ENCODE measurements at places on chromosomes 12 and 14.
A peak's percentile ranks its signal among the peaks of the same experiment; 100 is the strongest.

GRCh38 chr14:72714094-72714493 is 179.8 kb downstream of the DPF3 start:
- H3K27me3 ChIP-seq: no peaks in the 10 kb centered on the region
- peaks cover 23% of the 10 kb centered on the region for H3K36me3 ChIP-seq
- H3K27ac ChIP-seq: no peak overlapping the region

DNA sequence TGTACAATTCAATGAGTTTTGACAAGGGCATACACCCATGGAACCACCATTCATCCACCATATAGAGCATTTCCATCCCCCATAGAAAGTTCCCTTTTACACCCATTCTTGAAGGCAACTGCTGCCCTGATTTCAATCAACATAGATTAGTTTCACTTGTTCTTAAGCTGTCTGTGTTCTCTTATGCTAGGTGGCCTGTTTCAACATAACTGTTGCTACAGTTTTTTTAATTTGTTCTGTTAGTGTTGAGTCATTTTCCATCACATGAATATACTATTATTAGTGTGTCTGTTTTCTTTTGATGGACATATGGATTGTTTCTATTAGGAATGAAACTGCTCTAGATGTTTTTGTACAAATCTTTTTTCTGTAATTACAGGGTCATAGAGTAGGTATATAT is 123.4 kb downstream of the PTPRQ start:
- no peaks in the 10 kb centered on the region for H3K36me3 ChIP-seq
- H3K4me3 ChIP-seq: no peak overlapping the region
- no peak overlapping the region for H3K27ac ChIP-seq
- DNase-seq: no peak

DNA sequence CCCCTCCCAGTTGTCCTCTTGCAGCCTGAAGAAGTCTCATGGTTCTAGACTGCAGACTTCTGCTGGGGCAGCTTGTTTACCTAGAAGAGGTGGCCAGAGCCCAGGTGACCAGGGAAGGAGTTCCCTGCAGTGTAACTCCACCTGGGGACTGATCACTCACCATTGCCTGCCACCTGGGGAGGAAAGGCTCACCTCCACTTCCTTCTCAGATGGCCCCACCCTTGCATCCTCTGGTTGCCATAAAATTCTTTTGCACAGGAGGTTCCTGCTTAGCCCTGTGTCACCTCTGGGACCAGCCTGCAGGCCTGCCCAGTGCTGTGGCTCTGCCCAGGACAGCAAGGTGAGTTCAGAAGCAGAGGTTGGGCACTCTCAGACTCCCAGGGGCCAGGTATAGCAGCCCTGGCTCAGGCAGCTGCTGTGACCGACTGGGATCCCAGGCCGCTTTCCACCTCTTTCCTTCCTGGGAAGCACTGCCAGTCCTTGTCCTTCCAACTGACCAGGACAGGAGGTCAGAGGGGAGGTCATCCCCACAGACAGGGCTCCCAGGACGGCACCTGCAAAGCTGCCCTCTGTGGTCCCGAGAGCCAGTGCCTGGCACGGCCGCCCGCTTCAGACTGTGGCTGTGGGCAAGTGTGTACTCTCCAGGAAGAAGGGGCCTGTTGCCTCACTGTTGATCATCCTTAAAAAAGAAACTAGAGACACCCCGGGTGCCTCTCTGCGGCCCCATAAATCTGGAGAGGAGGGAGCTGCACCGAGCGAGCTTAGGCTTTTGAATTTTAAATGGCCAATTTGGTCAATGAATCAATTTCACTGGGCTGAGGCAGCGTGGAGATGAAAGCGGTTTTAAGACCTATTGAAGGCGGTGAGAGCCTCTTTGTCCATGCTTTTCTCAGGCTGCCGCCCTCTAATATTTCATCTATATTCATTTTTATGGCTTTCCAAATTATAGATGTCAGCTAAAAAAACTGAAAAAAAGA is 79.5 kb upstream of the C14orf180 start:
- DNase-seq: peak; percentile 81
- H3K36me3 ChIP-seq: no peaks in the 10 kb centered on the region
- no peaks in the 10 kb centered on the region for H3K27me3 ChIP-seq
- no peak overlapping the region for H3K27ac ChIP-seq

DNA sequence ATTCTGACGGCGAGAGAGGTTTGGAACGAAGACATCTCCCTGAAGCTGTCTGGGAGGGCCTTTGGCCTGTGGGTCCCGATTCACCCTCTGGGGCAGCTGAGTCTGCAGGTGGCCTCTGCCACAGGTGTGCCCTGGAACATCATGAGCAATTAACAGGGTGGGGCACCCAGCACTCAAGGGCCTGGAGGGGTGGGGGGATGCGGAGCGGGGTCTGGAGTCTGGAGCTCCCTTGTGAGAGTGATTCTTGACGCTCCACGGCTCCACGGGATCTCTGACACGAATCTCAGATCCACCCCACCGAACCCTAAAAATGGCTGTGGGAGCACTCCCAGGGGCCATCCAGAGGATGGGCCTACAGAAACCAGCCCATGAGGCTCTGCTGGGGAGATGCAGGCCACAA is 8.3 kb downstream of the ITPK1 start:
- no peak overlapping the region for H3K27ac ChIP-seq
- no peak overlapping the region for H3K4me3 ChIP-seq
- peaks cover 10% of the 10 kb centered on the region for H3K36me3 ChIP-seq

GRCh38 chr14:35368139-35368460 is 36.4 kb downstream of the NFKBIA start:
- no peak overlapping the region for H3K27ac ChIP-seq
- H3K27me3 ChIP-seq: no peaks in the 10 kb centered on the region
- DNase-seq: no peak
- H3K4me1 ChIP-seq: peaks cover 36% of the 10 kb centered on the region

All from spinal cord (tissue), 10 donors.